ENCODE measurements at places on chromosomes 11 and 22.

GRCh38 chr11:19723572-19724342 is 11.1 kb downstream of the NAV2 start:
- no peaks in the 10 kb centered on the region for H3K4me1 ChIP-seq
- peaks cover 3% of the 10 kb centered on the region for H3K27me3 ChIP-seq
- H3K27ac ChIP-seq: no peak overlapping the region
- H3K36me3 ChIP-seq: no peaks in the 10 kb centered on the region
- no peak for DNase-seq
- no peak overlapping the region for H3K4me3 ChIP-seq

GRCh38 chr11:130477586-130478203 is 29.2 kb downstream of the ADAMTS15 start:
- H3K4me3 ChIP-seq: no peak overlapping the region
- peaks cover 5% of the 10 kb centered on the region for H3K27me3 ChIP-seq
- no peak overlapping the region for H3K27ac ChIP-seq
- DNase-seq: no peak
- no peaks in the 10 kb centered on the region for H3K36me3 ChIP-seq

GRCh38 chr11:16841984-16842383 is 103.5 kb downstream of the C11orf58 start:
- H3K4me3 ChIP-seq: no peak overlapping the region
- peaks cover 7% of the 10 kb centered on the region for H3K27me3 ChIP-seq
- DNase-seq: no peak
- H3K36me3 ChIP-seq: no peaks in the 10 kb centered on the region
- H3K27ac ChIP-seq: no peak overlapping the region
- no peaks in the 10 kb centered on the region for H3K4me1 ChIP-seq

DNA sequence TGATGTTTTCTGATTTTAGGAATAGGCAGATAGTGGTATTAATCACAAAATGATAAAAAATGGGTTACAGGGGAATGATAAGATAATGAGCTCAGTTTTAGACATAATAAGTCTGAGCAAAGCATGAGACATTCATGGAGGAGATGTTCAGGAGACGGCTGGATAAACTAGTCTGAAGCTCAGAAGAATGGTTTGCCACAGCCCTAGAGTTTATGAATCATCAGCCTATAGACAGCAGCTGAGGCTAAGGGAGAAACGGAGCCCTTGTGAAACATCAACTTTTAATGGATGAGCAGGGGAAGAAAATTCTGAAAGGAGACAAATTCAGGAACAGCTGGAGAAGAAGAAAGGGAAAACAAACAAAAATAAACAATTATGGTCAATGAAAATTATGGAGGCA is 87.2 kb downstream of the RELT start:
- no peaks in the 10 kb centered on the region for H3K36me3 ChIP-seq
- no peak for DNase-seq
- no peak overlapping the region for H3K27ac ChIP-seq
- H3K4me1 ChIP-seq: no peaks in the 10 kb centered on the region
